ENCODE measurements at places on chromosomes 6 and 20. TPM values are rescaled to one million over a fixed set of nuclear protein-coding genes. Genes with fewer than 3 reads are reported as not detected.

DNA sequence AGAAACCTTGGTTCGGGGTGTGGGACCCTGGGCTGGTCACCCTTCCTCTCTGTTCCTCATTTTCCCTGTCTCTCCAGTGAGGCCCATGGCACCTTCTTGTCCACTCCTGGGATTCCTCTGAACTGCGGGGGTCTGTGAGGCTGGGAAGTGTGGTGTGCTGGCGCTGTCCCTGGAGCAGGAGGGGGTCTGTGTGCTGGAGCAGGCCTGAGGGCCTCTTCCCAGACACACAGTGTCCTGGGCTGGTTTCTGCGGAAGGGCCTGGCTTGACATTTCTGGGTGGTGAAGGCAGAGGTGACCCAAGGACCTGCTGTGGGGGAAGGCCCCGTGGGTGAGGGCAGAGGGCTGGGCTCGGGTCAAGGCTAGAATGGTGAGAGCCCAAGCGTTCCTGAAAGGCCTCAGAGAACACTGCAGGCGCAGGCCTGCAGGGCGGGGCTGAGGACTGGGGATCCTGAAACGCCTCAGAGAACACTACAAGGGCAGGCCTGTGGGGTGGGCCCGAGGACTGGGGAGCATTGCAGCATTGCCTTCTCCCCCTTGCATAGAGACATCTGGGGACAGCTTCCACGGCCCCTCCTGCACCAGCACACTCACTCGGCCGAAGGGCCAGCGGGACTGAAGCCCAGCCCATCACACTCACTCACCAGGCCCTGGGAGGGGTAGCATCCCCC lies 10.6 kb upstream of the BAK1 start:
- peak; percentile 89 for DNase-seq

DNA sequence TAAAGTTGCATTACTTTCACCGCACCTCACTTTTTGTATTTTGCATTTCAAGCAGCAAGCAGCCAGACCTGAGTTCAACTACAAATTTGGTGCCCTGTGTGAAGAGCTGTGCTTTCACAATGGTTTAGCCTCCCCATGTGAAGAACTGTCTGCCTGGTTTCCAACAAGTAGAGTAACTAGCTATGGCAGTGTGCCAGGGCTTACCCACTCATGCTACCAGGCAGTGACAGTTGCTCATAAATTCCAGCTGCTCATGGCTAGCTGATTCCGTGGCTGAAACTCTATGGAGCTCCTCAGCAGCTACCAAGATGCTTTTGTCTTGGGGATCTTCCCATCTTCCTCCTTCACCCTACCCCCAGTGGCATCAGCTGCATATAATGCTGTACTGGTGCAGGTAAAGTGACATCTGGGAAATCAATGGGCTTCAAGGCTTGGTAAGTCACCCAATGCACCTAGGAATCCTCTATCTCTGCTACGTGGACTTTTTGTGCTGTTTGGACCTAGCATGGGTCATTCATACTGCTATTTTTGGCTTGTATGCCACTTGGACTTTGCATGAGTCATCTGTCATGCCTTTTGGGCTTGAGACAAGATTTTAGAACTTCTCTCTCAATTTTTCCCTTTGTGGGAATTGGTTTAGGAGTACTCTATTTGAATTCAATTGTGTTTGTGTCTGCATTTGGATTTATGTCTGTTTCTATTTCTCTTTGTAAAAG lies 176.5 kb upstream of the GJE1 start:
- no peak for DNase-seq

DNA sequence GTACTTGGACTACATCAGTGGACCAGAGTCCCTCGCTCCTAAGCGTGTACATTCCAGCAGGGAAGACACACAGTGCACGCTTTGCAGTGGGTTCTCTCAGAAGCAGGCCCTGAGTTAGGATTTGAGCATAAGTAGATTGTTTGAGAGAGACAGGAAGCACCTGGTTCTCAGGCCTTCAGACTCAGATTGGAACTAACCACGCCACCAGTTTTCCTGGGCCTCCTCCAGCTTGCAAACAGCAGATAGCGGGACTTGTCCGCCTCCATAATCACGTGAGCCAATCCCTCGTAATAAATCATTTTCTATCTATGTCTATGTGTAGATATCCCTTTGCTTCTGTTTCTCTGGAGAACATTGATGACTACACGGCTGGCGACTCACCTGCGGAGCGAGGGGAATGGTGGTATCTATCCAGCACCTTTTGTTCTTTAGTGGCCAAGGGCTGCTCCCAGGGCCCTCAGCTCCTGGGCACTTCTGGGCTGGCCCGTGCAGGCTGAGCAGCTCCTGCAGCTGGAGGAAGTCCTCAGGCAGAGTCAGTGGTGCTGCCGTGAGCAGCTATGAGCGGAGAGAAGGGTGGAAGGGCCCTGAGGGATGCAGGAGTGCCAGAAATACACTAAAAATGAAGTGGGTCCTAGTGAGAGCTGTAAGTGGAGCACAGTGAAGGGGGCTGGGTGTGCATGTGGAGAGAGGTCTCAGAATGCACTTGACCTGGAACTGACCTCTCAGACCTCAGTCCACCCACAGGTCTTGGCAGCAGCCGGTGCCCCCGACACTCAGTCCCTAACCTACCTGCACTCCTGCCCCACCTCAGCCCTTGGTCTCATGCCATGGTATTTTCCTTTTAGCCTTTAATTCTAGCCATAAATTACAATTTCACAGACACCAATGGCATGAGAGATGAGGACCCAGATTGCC lies 76.9 kb downstream of the STK35 start:
- DNase-seq: no peak

TUBB1 gene
- not detected for polyA plus RNA-seq

GRCh38 chr20:37336369-37337207 lies 9.4 kb upstream of the SRC start:
- peak; percentile 40 for DNase-seq

Data from small intestine (tissue), 16 donors.